ENCODE measurements at places on chromosomes 5 and 9.
A peak's percentile ranks its signal among the peaks of the same experiment; 100 is the strongest.

DNA sequence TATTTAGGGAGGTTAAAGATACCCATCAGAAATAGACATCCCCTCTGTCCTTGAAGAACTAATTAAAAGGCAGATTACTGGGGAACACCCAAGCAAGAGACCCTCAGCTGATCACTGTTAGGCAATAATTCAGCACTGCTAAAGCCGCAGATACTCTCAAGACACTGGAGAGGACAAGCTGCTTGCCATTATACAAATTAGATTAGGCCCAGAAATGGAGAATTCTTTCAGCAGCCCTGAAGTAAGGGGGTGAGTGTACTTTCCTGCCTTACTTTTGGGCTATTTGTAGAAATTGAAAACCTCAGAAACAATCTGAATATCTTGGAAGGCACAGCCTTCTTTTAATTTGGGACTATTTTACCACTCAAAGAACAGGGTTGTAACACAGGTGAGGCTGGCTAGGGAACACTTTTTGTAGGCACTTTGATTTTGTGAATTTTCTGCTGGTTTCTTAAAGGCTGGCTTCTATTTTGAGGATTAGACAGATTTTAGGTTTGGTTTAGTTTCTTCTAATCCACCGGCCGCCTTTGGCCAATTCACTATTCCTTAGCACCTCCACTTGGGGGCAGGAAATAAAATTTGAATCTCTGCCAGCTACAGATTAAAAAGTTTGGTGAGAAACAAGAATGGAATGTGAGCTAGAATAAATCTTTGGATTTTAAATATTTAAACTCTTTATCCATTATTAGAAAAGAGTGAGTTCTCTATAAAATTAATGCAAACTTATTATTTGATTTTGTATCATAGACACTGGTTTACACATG, 106.0 kb downstream of the SMARCA2 start:
- no peak for DNase-seq

DNA sequence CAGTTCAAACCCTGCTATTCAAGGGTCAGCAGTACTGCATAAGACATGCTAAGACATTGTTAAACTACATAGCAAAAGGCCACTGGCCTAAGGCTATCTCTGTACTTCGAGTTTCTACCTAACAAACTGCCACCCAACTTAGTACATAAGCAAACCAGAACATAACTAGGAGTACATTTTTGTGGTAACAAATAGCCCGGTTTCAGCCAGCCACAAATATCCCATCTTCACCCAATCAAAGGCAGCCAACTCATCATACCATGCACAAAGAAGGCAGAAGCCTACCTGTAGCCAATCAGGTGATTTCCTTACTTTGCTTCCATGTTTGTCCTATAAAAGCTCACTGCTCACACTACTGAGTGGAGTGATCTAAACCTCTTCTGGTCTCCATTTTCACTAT, 201.4 kb downstream of the SMARCA2 start:
- DNase-seq: no peak

DNA sequence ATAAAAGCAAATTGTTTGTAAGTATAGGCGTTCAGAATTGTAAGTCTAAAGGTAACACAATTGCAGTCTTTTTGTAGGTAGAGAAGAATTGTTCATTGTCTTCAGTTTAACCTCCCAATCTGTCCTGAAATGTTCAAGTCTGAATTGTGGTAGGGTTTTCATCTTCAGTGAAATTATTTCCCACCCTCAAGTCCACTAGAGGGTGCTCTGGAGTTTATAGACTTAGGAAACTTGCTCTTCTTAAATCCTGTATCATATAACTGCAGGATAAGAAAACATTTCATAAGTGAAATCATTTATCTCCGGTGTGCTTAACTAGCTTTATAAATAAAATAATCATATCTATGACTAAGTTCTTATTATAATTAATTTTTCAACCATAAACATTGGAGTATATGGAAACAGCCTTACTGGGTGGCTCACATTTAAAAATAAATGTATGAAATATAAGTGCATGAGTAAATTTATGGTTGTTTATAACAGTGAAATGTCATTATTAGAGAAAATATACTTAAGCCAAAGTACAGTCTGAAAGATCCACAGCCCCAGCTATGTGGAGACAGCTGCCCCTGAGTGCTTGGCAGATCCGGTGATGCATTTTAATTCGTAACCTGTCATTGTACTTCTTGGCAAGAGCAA, 182.4 kb upstream of the OTULINL start:
- no peak for DNase-seq

GRCh38 chr5:111800351-111800750, 43.4 kb upstream of the NREP start:
- no peak for DNase-seq

DNA sequence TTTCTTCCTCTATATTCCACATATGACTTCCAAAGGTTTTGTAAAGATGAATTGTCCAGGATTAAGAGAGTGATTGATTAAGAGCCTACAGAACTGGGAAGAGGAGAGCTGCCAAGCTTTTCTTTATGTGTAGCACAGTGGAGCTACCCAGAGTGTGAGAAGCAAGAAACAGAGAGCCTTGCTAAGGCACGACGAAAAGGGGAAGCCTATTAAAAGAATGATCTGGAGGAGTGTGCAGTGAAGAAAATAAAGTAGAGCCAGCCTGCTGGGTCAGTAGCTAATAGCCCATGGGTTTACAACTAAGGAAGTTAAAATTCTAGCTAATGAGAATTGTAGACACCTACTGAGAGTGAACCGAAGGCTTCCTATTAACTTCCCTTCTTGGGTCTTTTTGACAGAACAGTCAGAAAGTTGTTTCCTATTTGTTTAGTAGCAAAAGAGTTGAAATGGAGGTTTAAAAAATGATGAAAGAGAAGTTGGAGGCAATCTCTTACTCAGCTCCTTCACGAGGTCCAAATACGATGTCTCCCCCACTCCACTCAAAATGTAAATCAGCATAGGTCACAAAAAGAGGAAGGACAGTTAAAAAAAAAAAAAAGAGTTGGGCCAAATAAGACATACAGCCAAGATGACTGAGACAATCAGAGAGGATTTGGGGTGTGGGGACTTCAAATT, 957 bp upstream of the PRR16 start:
- DNase-seq: no peak

DNA sequence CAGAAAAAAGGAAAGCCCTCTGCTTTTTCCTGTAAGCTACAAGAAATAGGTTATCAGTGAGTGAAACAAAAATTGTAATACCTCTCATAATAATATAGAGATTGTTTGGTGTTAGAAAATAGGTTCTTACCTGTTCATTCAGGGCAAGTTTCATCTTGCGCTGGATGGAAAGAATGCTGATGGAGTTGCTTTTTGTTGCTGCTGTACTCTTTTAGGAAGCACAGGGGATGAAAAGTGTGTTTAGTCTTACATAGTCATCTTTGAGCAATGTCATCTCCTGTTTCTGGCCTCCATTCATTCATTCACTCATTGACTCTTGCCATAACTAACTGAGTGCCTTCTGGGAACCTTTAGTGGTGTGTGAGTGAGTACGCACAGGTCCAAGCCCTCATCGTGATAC, 6.4 kb downstream of the ENTREP1 start:
- no peak for DNase-seq

DNA sequence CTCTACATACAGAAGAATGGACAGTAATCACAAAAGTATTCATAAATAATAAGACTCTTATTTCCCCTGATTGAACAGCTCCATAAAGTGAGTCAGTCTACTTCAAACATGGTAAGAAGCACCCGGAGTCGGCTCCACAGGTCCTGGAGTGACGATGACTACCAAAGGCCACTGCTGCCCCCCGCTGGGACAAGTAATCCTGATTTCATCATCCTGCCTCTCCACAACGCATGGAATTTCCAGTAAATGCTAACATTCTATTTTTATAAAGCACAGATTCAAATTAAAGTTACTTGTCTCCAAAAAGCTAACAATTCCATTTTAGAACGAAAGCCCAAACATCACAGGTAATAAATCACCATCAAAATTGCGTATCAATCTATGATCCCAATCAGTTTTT, 16.2 kb downstream of the ATPSCKMT start:
- no peak for DNase-seq

GRCh38 chr5:151574444-151574996, 16.6 kb downstream of the FAT2 start:
- DNase-seq: no peak

DNA sequence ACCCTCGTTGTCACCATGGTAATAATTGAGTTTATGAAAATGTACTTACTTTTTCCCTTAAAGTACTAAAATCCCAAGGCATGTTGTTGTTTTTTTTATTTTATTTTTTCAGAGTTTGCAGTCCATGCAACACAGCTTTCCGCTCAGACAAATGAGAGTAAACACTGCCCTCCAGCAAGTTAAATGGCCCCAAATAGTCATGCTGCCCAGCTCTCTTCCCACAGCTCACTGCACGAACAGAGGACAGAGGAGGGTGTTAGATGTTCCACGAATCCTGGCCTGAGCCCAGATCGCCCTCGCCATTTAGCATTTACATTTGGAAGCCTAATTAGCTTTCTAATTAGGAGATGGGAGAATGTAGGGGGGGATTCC, 1.9 kb downstream of the NIM1K start:
- no peak for DNase-seq

GRCh38 chr9:4141296-4141695, 158.6 kb downstream of the GLIS3 start:
- DNase-seq: no peak

GRCh38 chr9:114243240-114243639, 79.7 kb upstream of the ORM1 start:
- DNase-seq: no peak

DNA sequence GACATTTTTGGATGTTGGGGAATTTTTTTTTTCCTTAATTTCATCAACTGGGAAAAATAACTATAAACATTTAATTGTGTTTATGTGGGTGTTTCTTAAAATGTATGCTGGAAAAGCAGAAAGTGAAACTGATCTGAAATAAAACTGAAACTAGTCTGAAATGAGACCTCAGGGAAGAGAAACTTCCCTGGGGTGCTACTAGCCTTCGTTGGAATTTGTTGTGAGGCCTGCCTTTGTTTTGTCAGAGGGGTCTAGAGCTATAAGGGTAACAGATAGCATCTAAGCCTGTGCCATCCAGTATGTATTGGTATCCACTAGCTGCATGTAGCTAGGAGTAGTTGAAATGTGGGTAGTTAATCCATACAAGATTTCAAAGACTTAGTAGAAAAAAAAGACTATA, 10.4 kb downstream of the ZNF618 start:
- no peak for DNase-seq

GRCh38 chr9:131651599-131651998, 88.3 kb downstream of the RAPGEF1 start:
- DNase-seq: no peak

DNA sequence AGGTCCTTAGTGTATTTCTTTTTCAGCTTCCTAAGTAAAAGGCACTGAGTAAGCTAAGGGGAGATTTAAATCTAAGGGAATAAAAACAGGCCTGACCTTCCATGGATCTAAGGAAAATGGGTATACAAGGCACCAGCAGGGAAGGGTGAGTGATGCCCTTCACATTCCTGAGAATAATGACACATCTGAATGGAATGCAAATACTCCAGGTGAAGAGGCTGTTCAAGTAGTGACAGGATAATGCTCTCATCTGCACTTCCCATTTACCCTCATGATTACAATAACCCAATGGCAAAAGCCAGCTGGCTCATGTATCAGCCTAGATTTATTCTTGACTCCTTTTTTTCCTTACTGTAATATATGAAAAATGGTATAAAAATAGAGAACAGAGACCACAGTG, 216.2 kb upstream of the ACTBL2 start:
- no peak for DNase-seq

- DNase-seq: no peak
These were observed 34.3 kb upstream of the ARL15 start for GRCh38 chr5:54344653-54345052.

- DNase-seq: no peak
These were observed 2.4 kb downstream of the CDKN2AIPNL start for GRCh38 chr5:134409321-134409720.

GRCh38 chr9:113650207-113651131, 186.9 kb downstream of the RGS3 start:
- no peak for DNase-seq

DNA sequence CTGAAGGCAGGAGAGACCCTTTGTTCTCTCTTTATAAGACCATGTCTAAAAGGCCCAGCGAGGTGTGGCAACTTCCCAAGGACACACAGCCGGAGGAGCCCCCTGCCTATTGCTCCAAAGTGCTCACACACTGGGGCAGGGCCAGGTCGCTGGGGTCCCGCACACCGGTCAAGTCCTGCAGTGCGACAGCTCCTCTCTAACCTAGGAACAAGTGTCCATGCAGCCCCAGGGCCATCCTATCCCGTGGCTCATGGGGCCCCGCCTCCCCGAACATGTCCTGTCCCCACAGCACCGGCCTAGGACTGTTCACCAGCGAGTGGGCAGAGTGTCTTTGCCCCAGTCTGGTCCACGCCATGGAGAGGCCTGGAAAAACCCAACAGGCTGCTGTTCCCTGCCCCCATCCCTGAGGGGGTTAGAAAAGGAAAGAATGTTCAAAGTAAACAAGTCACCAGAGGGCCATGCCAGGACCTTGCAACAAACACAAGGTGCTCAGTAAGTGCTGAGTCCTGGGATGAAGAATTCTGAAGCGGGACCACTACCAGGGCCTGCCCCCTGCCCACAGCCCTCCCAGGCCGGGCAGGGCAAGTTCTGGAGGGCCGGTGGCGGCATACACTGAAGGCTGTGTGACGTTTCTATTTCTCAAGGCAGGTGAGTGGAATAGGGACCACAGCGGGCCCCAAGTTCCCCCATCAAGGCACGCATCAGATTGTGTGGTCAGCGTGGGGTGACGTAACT, 938 bp downstream of the NINJ1 start:
- peak; percentile 51 for DNase-seq

GRCh38 chr5:174735498-174736330, 11.3 kb downstream of the MSX2 start:
- no peak for DNase-seq

- no peak for DNase-seq
These were observed 3.2 kb upstream of the TMEM171 start for GRCh38 chr5:73117088-73117740.

DNA sequence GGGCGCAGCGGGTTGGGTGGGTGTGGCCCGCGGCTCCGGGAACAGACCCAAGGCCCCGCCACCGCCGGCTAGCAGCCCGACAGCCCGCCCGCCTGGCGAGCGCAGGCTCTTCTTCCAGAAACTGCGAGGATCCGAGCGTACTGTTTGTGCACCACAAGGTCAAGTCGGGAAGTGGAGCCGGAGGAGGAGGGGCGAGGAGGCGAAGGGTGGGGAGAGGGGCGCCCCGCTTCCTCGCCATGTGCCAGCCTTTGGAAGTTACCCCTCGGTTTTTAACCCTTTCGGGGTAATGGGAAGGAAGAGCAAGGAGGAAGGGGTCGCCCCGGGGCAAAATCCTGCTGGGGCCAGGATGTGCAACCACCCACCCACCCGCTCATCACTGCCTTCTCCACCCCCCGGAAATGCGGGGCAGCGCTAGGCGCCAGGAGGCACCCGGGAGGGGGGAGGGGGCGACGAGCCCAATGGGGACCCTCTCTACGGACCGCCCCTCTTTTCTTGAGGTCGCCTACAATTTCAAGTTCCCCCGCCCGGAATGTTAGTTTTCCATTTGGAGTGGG, 1.1 kb upstream of the JADE2 start:
- DNase-seq: peak; percentile 58

- DNase-seq: no peak
These were observed 15.6 kb downstream of the RIOK2 start for GRCh38 chr5:97167435-97167834.

Measured in stimulated activated naive CD4-positive, alpha-beta T cell treated with Interleukin-2 at 50 U/mL for 16 hours (primary cell).